ENCODE measurements at places on chromosomes 4 and X.
A peak's percentile ranks its signal among the peaks of the same experiment; 100 is the strongest.

- no peaks in the 10 kb centered on the region for H3K4me1 ChIP-seq
- H3K27ac ChIP-seq, result no peak overlapping the region
- H3K36me3 ChIP-seq, result no peaks in the 10 kb centered on the region
- H3K27me3 ChIP-seq, result no peaks in the 10 kb centered on the region
- no peak overlapping the region for H3K4me3 ChIP-seq
- no peak for DNase-seq
These were observed 115.9 kb downstream of the MAML3 start for GRCh38 chr4:140038031-140038533.

DNA sequence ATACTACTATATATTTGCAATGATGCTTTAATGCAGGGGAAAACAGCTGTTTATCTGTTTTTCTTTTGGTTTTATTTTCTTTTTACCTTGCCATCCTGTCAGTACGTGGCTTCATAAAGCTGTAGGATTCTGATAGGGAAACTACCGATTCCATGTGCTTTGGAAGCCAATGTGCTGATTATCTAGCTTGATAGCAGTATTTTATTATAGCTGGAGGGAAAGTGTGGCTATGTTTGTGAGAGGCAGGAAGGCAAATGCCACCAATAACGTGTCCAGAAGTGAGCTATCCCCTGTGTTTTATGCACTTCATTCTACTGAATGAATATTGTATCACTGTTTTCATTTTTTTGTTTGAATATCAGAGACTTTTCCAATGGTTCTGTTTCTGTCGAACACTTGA is 43.7 kb downstream of the IL15 start:
- no peaks in the 10 kb centered on the region for H3K4me1 ChIP-seq
- H3K27ac ChIP-seq, result no peak overlapping the region
- H3K27me3 ChIP-seq, result no peaks in the 10 kb centered on the region
- H3K4me3 ChIP-seq, result no peak overlapping the region
- no peak for DNase-seq
- H3K36me3 ChIP-seq, result no peaks in the 10 kb centered on the region

GRCh38 chrX:20362268-20363267 is 95.9 kb upstream of the RPS6KA3 start:
- no peaks in the 10 kb centered on the region for H3K36me3 ChIP-seq
- no peak overlapping the region for H3K4me3 ChIP-seq
- no peak for DNase-seq
- no peaks in the 10 kb centered on the region for H3K4me1 ChIP-seq
- H3K27ac ChIP-seq, result no peak overlapping the region

DNA sequence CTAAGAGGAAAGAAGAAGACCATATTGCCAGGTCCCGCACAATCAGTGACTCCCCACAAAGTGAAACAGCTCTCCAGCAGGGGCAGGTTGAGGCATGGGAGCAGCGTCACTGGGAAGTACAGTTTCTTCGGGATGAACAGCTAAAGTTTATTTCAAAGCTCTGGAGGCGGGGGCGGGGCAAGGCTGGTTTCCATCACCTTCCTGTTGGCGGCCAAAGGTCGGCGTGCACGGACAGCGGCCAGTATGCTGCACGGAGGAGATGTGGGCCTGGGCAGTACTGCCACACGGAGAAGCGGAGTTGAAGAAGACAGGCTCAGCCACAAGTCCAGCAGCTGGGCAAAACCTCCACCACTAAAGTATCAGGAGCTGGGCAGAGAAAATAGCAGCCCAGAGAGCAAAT is 951 bp upstream of the ZNF518B start:
- H3K27me3 ChIP-seq, result no peaks in the 10 kb centered on the region
- no peak overlapping the region for H3K4me3 ChIP-seq
- peaks cover 29% of the 10 kb centered on the region for H3K4me1 ChIP-seq
- H3K27ac ChIP-seq, result peak overlapping the region; percentile 49

GRCh38 chrX:142804085-142804484 is 221.6 kb upstream of the SPANXN4 start:
- H3K36me3 ChIP-seq, result no peaks in the 10 kb centered on the region
- H3K4me3 ChIP-seq, result no peak overlapping the region
- DNase-seq, result no peak
- H3K27me3 ChIP-seq, result no peaks in the 10 kb centered on the region
- no peaks in the 10 kb centered on the region for H3K4me1 ChIP-seq
- no peak overlapping the region for H3K27ac ChIP-seq

DNA sequence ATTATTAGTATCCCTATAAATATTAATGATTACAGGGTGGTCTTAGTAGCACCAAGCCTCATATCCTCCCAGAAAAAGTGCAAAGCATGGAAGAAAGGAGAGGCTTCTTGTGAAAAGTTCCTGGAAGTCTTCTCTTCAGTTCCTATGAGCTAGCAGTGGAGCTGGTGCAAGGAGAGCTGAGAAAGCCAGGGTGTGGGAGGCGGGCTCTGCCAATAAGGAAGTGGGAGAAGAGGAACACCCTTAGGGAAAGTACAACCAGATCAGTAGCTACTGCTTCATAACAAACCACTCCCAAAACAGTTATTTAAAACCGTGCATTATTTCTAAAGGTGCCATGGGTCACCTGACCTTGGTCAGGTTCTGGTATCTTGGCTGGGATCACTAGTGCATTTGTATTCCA is 72.4 kb downstream of the MAP9 start:
- H3K27me3 ChIP-seq, result no peaks in the 10 kb centered on the region
- no peak overlapping the region for H3K4me3 ChIP-seq
- no peaks in the 10 kb centered on the region for H3K36me3 ChIP-seq
- H3K4me1 ChIP-seq, result no peaks in the 10 kb centered on the region
- no peak overlapping the region for H3K27ac ChIP-seq

GRCh38 chr4:165631912-165632311 is 241.1 kb upstream of the TLL1 start:
- no peaks in the 10 kb centered on the region for H3K4me1 ChIP-seq
- no peaks in the 10 kb centered on the region for H3K36me3 ChIP-seq
- no peaks in the 10 kb centered on the region for H3K27me3 ChIP-seq
- no peak overlapping the region for H3K27ac ChIP-seq
- H3K4me3 ChIP-seq, result no peak overlapping the region
- DNase-seq, result no peak

DNA sequence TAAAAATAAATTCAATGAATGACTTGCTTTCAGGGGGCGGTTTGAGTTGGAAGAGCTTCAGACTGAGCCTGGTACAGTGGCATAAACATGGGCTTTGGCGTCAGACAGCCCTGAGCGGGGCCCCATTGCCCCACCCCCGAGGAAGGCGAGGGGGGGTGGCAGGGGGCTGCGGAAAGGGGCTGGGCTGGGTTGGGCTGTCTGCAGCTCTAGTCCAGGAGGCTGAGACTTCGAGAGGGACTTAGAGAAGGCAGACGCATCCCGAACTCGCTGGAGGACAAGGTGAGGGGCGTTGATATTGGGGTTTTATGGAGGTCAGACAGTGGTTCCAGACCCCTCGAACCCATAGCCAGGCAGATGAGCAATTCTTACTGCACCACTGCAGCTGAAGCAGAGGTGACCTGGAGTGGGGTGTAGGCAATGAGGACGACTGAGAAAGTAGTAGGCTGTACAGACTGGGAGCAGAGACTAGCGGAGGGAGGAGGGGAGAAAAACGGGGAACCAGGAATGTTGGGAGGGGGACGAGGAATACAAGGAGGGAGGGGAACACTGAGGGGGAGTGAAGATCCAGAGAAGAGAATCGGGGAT is at the start of gene MAGED2:
Gene MAGED2 (plus strand): TSS at position 222 of the 585 bp plus-strand sequence. CDS start 1,587 bp downstream, outside the sequence.
- H3K27ac ChIP-seq, result peak within 1 kb of the TSS; percentile 82
- peak; percentile 74 for DNase-seq
- H3K36me3 ChIP-seq, result peaks cover 21% of the 10 kb centered on the region
- peak within 1 kb of the TSS; percentile 86 for H3K4me3 ChIP-seq

DNA sequence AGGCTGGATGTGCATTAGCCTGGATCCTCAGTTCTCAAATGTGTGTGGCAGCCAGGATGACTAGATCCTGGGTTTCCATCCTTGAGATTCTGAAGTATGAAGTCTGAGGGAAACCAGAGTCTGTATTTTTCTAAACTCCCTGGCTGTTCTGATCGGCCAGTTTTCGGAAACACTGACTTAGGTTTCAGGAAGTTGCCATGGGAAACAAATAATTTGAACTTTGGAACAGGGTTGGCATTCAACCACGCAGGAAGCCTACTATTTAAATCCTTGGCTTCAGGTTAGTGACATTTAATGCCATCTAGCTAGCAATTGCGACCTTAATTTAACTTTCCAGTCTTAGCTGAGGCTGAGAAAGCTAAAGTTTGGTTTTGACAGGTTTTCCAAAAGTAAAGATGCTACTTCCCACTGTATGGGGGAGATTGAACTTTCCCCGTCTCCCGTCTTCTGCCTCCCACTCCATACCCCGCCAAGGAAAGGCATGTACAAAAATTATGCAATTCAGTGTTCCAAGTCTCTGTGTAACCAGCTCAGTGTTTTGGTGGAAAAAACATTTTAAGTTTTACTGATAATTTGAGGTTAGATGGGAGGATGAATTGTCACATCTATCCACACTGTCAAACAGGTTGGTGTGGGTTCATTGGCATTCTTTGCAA is 67.6 kb downstream of the PDGFRA start:
- DNase-seq, result no peak
- H3K27ac ChIP-seq, result no peak overlapping the region
- no peak overlapping the region for H3K4me3 ChIP-seq
- H3K4me1 ChIP-seq, result no peaks in the 10 kb centered on the region

DNA sequence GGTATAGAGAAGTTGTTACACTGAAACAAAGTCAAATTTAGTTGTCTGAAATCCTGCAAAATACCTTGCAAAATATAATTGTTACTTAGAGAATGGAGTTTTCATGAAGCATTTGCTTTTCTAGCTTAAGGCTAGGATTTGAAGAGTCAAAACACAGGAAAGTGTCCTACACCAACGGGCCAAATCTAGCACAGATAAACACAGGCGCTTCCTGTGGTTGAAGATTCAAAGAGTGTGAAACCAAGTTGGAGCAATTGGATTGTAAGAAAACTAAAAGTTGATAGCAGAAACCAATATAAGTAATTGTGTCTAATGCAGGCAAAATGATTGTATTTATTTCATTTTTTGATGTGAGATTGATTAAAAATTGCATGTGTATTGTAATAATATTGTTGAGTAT is 2002.5 kb upstream of the TENM3 start:
- DNase-seq, result no peak
- no peaks in the 10 kb centered on the region for H3K27me3 ChIP-seq
- H3K4me1 ChIP-seq, result no peaks in the 10 kb centered on the region
- H3K4me3 ChIP-seq, result no peak overlapping the region

DNA sequence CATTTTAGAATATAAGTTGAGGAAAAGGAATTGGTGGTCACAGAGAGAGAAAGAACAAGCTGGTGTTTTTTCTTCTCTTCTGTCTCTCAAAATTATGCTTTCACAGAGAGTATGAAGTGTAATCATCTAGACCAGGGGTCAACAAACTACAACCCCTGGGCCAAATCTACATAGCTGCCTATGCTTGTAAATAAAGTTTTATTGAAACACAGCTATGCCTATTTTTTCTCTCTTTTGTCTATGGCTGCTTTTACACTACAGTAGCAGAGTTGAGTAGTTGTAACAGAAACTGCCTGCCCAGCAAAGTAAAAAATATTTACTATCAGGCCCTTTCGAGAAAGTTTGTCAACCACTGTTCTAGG is 6.7 kb upstream of the FAM9C start:
- peaks cover 86% of the 10 kb centered on the region for H3K4me1 ChIP-seq
- no peak overlapping the region for H3K4me3 ChIP-seq
- H3K36me3 ChIP-seq, result no peaks in the 10 kb centered on the region
- no peak overlapping the region for H3K27ac ChIP-seq

DNA sequence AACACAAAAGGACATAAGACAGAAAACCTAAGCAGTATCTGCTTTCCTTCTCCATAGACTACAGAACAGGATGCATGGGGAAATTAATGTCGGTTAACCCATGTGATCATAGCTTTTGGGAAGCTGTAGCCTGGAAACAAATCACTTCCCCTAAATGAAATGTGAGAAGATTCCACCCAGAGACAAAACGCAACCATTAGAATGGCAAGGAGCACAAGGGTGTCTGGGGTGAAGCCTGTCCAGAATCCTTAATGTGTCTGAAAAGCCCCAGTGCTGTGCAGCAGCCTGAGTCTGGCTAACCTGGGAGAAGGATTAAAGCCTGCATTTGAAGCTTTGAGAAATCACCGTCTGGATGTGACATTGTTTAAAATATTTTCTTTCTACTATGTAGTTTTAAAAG is 213.3 kb downstream of the ANKRD50 start:
- H3K4me3 ChIP-seq, result no peak overlapping the region
- no peak overlapping the region for H3K27ac ChIP-seq
- no peaks in the 10 kb centered on the region for H3K27me3 ChIP-seq
- no peaks in the 10 kb centered on the region for H3K36me3 ChIP-seq
- DNase-seq, result no peak

GRCh38 chrX:41796577-41796976 is 72.6 kb downstream of the GPR82 start:
- DNase-seq, result no peak
- H3K36me3 ChIP-seq, result no peaks in the 10 kb centered on the region
- peaks cover 10% of the 10 kb centered on the region for H3K4me1 ChIP-seq
- no peak overlapping the region for H3K27ac ChIP-seq
- no peak overlapping the region for H3K4me3 ChIP-seq
- H3K27me3 ChIP-seq, result no peaks in the 10 kb centered on the region

GRCh38 chrX:134645936-134646543 is 12.2 kb downstream of the PLAC1 start:
- no peaks in the 10 kb centered on the region for H3K36me3 ChIP-seq
- no peak overlapping the region for H3K27ac ChIP-seq
- no peak for DNase-seq
- no peak overlapping the region for H3K4me3 ChIP-seq
- H3K4me1 ChIP-seq, result no peaks in the 10 kb centered on the region

DNA sequence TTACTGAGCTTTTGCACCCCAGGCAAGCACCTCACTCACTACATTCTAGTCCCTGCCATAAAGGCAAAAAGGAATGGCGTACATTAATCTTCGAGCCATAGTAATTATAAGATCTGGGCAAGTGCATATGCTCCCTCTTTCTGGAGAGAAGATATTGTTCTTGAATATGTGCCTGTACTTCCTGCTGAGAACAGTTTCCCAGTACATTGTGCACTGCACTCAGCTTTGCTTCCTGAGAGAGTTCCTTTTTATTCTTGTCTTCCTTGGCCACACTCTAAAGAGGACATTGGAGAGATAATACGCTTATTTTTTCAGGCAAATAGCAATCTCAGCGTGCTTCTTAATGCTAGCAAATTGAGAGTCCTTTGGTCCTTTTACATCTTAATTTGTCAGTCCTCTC is 909.0 kb upstream of the PCDH10 start:
- no peak for DNase-seq
- no peaks in the 10 kb centered on the region for H3K27me3 ChIP-seq
- H3K4me3 ChIP-seq, result no peak overlapping the region
- no peak overlapping the region for H3K27ac ChIP-seq
- H3K36me3 ChIP-seq, result no peaks in the 10 kb centered on the region

- H3K27me3 ChIP-seq, result no peaks in the 10 kb centered on the region
- H3K4me1 ChIP-seq, result no peaks in the 10 kb centered on the region
- no peaks in the 10 kb centered on the region for H3K36me3 ChIP-seq
These were observed 51.7 kb downstream of the ARFIP1 start for GRCh38 chr4:152831416-152831815.

GRCh38 chr4:140271553-140271952 is 101.9 kb upstream of the SCOC start:
- no peaks in the 10 kb centered on the region for H3K27me3 ChIP-seq
- H3K4me1 ChIP-seq, result no peaks in the 10 kb centered on the region
- no peak overlapping the region for H3K27ac ChIP-seq
- no peak for DNase-seq
- no peak overlapping the region for H3K4me3 ChIP-seq
- no peaks in the 10 kb centered on the region for H3K36me3 ChIP-seq

GRCh38 chr4:86961116-86961515 is 26.3 kb downstream of the AFF1 start:
- H3K4me1 ChIP-seq, result no peaks in the 10 kb centered on the region
- no peaks in the 10 kb centered on the region for H3K27me3 ChIP-seq
- no peak overlapping the region for H3K27ac ChIP-seq
- no peak overlapping the region for H3K4me3 ChIP-seq

Measured in CD8-positive, alpha-beta memory T cell (primary cell).